ENCODE measurements at places on chromosomes 2 and 18. TPM values are rescaled to one million over a fixed set of nuclear protein-coding genes. Genes with fewer than 3 reads are reported as not detected.

GRCh38 chr2:198697794-198698193 lies 759.9 kb downstream of the SATB2 start:
- peaks cover 5% of the 10 kb centered on the region for H3K27me3 ChIP-seq
- no peak overlapping the region for H3K4me3 ChIP-seq
- H3K27ac ChIP-seq, result no peak overlapping the region
- H3K4me1 ChIP-seq, result no peaks in the 10 kb centered on the region

GRCh38 chr18:40152859-40153258 lies 1802.2 kb upstream of the PIK3C3 start:
- DNase-seq, result no peak
- H3K27me3 ChIP-seq, result no peaks in the 10 kb centered on the region
- no peaks in the 10 kb centered on the region for H3K36me3 ChIP-seq
- H3K4me3 ChIP-seq, result no peak overlapping the region
- no peak overlapping the region for H3K27ac ChIP-seq

GRCh38 chr18:48493434-48494230 lies 45.2 kb upstream of the CTIF start:
- no peak overlapping the region for H3K4me3 ChIP-seq
- H3K27ac ChIP-seq, result peak overlapping the region; percentile 5
- peaks cover 35% of the 10 kb centered on the region for H3K4me1 ChIP-seq

DNA sequence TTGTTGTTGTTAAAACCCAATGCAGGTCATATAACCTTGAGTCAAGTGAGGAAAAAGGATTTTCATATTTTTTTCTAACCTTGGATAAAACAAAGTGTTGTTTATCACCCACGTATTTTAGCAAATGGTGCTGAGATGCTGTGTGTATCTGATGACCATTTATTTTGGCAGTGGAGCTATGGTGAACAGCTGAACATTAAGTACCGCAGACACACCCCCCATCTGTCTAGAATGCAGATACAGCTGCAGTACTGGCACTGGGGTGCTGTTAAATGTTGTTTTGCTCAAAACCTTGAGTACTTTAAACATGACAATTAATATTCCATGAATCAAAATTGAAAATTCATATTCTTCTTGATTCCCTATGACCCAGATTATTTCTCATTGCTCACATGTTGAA lies 773.3 kb upstream of the SLC39A10 start:
- H3K27me3 ChIP-seq, result peaks cover 5% of the 10 kb centered on the region
- no peaks in the 10 kb centered on the region for H3K4me1 ChIP-seq
- H3K27ac ChIP-seq, result no peak overlapping the region
- H3K36me3 ChIP-seq, result no peaks in the 10 kb centered on the region
- H3K4me3 ChIP-seq, result no peak overlapping the region

GRCh38 chr2:9105601-9106337 lies 100.8 kb upstream of the ASAP2 start:
- no peaks in the 10 kb centered on the region for H3K36me3 ChIP-seq
- peaks cover 42% of the 10 kb centered on the region for H3K4me1 ChIP-seq

DNA sequence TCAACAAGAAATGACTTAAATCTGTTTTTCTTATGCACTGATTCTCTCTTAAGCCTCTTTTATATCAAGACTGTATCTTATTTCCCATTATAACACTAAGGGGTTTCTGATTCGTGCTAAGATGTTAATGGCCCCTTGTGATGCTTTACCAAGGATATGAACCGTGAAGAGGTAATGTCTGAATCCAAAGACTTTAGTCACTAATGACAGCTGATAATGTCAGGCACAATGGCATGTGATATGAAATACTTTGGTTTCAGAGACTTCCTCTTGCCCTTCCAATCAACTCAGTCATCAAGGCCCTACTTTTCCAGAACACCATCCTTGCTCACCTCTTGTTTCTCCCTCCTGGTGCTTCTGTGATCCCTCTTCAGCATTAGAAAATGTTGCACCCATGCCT lies 262.8 kb downstream of the KCNE4 start:
- no peak for DNase-seq
- H3K27me3 ChIP-seq, result no peaks in the 10 kb centered on the region
- no peaks in the 10 kb centered on the region for H3K36me3 ChIP-seq
- H3K4me1 ChIP-seq, result peaks cover 6% of the 10 kb centered on the region
- H3K27ac ChIP-seq, result no peak overlapping the region

GRCh38 chr2:45585267-45585861 lies 25.7 kb downstream of the SRBD1 start:
- H3K36me3 ChIP-seq, result peaks cover 13% of the 10 kb centered on the region
- no peak for DNase-seq

DNA sequence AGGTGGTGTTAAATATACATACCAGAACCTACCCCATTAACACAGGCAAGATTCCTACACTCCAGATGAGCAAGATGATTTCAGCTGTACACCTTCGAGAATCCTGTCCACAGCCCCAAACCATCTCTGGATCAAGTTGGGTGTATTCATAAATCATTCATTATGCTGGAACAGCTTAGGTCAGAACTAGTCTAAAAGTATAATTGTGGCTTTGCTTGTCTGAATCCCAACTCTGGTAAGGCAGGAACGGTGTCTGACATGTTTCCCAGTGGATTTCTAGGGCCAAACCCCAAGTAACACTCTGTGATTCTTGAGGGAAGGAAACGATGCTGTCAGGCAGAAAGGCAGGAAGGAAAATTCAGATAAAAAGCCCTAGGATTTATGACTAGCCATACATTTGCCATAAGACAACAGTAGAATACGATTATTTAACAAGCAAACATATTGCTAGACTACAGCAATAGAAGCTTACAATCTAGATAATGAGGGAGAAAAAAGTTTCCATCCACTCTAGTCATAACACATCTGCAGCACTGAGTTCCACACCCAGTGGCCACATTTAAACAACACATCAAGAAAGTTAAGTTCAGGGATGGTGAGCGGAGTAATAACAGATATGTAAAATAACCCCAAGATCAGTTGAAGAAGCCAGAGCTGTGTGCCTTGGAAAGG lies 444.8 kb downstream of the RND3 start:
- peaks cover 20% of the 10 kb centered on the region for H3K4me1 ChIP-seq
- DNase-seq, result no peak
- no peaks in the 10 kb centered on the region for H3K27me3 ChIP-seq
- no peaks in the 10 kb centered on the region for H3K36me3 ChIP-seq
- H3K4me3 ChIP-seq, result no peak overlapping the region
- H3K27ac ChIP-seq, result no peak overlapping the region

GRCh38 chr18:39318462-39318861 lies 1752.9 kb upstream of the CELF4 start:
- H3K4me3 ChIP-seq, result no peak overlapping the region
- DNase-seq, result no peak
- no peaks in the 10 kb centered on the region for H3K36me3 ChIP-seq

DNA sequence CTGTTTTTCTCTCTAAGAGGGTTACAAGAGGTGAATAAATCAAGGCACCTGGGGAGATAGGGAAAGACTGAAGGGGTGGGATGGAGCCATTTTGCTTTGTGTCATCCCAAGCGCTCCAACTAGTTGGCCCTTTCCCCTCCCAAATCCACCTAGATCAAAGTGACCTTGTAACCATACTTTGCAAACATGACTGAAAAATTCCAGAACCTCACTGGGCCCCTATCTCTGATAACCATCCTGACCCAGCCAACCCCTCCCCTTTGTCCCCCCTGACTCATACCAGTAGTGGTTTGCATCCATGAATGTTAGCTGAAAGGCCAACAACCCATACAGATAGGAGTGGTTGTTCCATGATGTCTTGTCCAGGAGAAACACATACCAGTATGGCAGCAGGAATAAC lies 3.1 kb downstream of the GGCX start:
- no peak overlapping the region for H3K27ac ChIP-seq
- peaks cover 24% of the 10 kb centered on the region for H3K4me1 ChIP-seq
- DNase-seq, result no peak
- no peaks in the 10 kb centered on the region for H3K27me3 ChIP-seq

DNA sequence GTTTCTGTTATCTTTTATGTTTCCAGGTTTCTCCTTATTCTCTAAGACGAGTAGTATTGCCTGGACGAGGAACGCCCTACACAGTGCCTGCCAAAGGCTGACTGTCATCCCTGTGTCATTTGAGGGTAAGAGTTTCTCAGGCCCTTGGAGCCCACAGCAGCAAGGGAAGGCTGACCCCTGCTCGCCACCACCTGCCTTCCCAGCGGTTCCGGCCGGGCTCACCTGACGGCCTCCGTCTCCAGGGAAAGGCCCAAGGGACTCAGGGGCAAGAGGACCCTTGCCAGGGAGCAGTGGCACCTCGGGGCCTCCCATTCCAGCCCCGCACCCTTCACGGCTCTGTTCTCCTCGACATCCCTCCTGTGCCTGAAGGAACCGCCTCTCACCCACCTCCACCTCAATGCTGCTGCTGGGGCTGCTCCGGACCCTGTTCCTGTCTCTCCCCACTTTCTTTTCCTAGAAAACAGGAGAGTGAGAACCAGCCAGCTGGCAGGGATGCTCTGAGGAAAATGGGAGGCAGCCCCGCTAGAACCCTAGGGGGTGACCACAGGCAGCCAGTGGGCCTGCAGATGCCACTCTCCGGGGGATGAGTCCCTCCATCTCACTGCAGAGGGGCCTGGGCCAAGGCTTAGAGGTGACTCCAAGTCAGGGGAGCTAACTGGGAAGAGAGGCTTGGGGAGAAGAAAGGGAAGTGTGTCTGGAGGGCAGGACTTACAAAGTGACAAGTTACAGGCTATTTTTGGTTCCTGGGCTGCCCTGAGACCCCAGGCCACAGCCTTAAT lies 1.9 kb downstream of the LIMS2 start:
- peak overlapping the region; percentile 83 for H3K27ac ChIP-seq
- peaks cover 48% of the 10 kb centered on the region for H3K4me1 ChIP-seq
- peak; percentile 81 for DNase-seq
- H3K4me3 ChIP-seq, result peak overlapping the region; percentile 81

The PSMD14 gene
- total RNA-seq, result 39.0 TPM

The FSIP2 gene
- 3.4 TPM for total RNA-seq

The BMP10 gene
- total RNA-seq, result not detected

The MSTN gene
- 0.89 TPM for total RNA-seq

The SGPP2 gene
- total RNA-seq, result not detected

The DNAJC5G gene
- not detected for total RNA-seq
